ENCODE measurements at places on chromosomes 6 and 20. TPM values are rescaled to one million over a fixed set of nuclear protein-coding genes. Genes with fewer than 3 reads are reported as not detected.
A peak's percentile ranks its signal among the peaks of the same experiment; 100 is the strongest.

GRCh38 chr20:60203451-60203850 lies 245.2 kb downstream of the CDH26 start:
- DNase-seq = peak; percentile 62

SULF2 gene
- 157 TPM for total RNA-seq

DNA sequence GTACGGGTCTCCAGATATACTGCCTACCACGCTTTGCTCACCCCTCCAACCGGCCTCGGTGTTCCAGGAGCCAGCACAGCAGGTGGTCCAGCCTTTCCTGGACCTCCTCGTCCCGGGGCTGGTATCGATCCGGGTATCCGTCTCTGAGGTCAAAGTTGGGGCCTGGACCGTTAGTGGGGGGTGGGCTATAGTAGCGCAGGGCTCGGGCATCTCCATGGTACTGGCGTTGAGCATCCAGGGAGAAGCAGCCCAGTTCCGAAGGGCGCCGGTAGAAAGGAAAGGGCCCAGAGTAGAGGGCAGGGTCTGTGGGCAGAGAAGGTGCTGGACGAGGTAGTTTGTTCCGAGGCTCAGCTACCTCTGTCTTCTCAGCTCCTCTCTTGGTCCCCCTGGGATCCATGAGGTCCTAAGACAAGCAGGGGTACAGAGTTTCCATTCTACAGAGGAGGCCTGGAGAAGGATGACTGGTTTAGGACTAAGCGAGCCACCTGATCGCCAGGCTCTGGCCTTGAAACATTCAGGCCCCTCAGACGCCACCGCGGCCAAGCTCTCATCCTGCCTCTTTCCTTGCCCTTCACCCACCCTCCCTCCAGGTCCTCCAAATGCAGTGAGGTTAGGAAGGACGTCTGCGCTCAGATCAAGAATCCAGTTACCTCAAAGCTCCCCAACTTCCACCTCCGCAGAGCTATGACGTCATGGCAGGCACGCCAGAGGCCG lies 502 bp downstream of the DXO start:
- no peak for DNase-seq

CNKSR3 gene
- total RNA-seq = 7.4 TPM

SMLR1 gene
- total RNA-seq = not detected

DNA sequence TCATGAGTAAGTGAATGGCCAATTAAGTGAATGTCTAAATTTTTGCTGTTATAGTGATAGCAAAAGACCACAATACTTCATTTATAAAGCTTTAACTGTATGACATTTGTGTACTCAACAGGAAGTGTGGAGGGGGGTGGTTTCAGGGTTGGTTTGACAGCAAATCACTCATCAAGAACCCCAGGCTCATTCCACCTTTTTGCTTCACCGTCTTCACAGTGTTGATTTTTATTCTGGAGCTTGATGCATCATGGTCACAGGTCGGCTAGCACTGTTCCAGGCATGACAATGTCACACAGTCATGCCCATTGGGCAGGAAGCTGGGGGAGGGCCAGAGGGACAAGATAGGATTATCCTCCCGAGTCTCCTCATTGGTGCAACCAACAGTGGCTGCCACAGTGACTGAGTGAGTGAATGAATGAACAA lies 75.0 kb downstream of the MDGA1 start:
- no peak for DNase-seq

- DNase-seq = no peak
Measured at GRCh38 chr6:116408491-116408890, 37.7 kb downstream of the DSE start.

DNA sequence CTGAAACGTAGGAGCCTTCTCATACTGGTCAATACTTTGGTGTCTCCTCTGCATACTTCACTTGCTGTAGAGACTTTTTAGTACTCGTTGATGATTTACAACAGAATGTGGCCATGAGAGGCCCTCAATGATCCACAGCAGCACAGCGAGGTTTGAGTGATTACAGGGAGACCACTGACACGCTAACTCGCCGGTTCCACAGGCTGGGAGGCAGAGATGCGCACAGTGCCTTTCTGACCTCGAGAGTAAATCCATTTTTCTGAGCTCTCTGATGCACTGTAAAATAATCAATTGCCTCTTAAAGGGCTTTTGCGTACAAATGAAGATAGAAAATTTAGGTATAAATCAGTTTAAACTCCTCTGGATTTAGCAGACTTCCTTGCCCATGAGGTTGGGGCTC lies 56.2 kb upstream of the TBC1D7 start:
- DNase-seq = peak; percentile 75

DNA sequence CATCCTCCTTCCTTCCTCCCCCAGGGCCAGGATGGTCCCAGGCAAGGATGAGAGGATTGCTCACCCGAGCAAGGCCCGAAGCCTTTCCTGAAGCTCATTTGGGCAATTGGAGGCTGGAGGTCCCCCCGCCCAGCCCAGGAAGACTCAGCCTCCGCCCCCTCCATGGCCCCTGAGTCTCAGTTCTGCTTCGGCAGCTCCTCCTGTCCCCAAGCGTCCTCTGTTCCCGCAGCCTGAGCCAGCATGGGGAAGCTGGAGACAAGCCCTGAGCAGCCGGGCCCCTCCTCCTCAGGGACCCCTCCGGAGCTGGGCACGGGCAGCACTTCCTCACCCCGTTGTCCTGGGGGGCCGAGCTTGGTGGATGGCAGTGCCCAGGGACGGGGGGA lies 26.0 kb downstream of the SLC17A9 start:
- no peak for DNase-seq

DNA sequence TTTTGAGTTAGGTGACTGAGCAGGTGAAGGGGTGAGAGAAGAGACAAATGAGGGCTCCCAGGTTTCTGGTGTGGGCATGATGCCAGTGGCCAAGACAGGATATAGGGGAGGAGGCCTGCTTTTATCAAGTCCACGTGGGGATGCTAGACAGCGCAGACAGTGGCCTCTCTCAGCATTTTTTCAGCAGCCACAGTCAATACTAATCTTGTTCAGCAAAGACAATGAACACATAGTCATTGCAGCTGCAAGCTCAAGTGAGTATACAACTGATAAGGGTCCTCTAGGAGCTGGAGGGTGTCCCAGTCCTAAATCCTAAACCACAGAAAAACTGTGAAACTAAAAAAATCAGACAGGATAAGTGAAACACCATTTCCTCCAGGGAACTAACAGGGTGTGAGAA lies 48.6 kb downstream of the UQCC1 start:
- no peak for DNase-seq

DNA sequence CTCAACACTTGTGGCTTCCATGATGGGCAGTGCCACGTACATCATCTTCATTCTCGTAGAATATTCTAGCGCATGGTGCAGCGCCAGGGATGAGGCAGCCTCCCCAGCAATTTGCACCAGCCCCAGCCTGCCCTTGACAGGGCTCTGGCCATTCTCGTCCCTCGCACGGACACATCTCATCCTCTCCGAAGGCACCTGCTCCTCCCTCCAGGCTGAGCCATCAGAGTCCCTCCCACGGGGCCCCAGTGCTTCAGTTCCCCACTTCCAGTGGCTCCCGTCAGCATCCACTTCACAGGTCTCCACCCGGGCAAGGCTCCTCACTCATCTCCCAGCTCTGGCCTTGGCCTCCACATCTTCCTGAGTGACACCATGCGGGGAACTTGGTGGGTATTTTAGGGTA lies 13.3 kb upstream of the PHACTR3 start:
- no peak for DNase-seq

- no peak for DNase-seq
Measured at GRCh38 chr6:157281570-157281969, 41.7 kb downstream of the TMEM242 start.

- no peak for DNase-seq
Measured at GRCh38 chr20:842547-842940, 9.0 kb downstream of the FAM110A start.

Measured in vagina (tissue), 2 donors.